T-helper 17 cell (primary cell): ENCODE measurements at places on chromosomes 2 and 18.

GRCh38 chr2:59888015-59888414 is 665.4 kb downstream of the BCL11A start:
- DNase-seq: no peak

DNA sequence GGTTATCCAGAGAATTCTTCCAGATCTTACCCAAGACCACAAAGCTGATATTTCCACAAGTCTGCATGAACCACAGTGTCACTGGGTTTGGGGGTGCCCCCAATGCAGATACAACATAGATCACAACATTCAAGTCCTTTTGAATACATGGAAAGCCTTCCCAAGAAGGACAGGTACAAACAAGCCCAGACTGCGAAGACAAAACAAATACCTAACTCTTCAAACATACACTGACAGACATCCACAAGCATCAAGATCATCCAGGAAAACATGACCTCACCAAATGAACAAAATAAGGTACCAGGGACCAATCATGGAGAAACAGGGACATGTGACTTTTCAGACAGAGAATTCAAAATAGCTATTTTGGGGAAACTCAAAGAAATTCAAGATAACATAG is 93.1 kb downstream of the MDH1 start:
- no peak for DNase-seq

DNA sequence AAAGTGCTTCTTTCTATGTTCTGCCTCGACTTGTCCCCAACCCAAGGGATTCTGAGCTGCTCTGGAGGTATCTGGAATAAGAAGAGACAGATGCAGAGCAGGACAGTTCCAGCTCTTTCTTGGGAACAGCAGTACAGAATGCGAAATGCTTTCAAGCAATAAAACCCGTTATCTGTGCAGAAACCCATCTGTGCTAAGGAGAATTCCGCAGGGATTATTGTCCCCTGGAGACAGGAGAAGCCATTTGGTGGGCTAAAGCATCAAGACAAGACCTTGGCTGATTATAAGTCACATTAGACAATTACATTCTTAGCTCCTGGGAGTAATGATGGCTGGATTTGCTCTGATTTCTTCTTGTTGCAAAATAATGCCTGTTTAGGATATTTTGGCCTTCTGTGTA is 185.4 kb upstream of the GLI2 start:
- DNase-seq: no peak

DNA sequence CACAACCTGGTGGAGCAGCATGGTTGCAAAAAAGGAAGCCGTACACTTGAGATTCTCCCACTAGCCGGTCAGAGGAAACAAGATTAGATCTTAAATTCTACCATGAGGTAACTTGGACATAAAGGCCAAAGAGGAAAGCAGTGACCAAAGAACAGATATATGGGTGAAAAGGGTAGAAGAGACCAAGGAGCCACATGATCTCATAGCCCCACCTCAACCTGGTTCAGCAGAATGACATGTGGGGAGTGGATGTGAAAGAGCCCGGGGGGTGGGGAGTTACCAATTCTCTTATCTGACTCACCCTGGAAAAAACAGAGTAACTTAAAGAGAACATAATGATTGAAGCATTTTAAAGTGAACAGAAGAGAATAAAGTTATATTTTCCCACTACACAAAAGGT is 683.0 kb downstream of the DSC3 start:
- DNase-seq: no peak

- no peak for DNase-seq
Measured at GRCh38 chr2:31504311-31504710, 76.4 kb downstream of the SRD5A2 start.

DNA sequence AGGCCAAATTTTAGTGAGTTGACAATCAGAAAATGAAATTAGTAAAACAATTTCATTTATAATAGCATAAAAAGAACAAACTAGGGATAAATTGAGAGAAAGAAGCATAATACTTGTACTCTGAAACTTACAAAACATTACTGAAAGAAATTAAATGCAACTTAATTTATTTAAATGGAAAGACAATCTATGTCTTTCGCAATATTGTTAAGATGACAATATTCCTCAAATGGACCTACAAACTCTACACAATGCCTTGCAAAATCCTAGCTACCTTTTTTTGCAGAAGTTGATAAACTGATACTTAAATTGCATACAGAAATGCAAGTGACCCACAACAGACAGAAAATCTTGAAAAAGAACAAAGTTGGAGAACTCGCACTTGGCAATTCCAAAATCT is 9.1 kb downstream of the EPG5 start:
- no peak for DNase-seq
